Glutamatergic neuron (in vitro differentiated cells): ENCODE measurements at places on chromosomes 7 and 10. TPM values are rescaled to one million over a fixed set of nuclear protein-coding genes. Genes with fewer than 3 reads are reported as not detected.
A peak's percentile ranks its signal among the peaks of the same experiment; 100 is the strongest.

Gene OR6B1
- total RNA-seq, result not detected

GRCh38 chr10:92027141-92027540, 103.6 kb downstream of the BTAF1 start:
- DNase-seq, result no peak

DNA sequence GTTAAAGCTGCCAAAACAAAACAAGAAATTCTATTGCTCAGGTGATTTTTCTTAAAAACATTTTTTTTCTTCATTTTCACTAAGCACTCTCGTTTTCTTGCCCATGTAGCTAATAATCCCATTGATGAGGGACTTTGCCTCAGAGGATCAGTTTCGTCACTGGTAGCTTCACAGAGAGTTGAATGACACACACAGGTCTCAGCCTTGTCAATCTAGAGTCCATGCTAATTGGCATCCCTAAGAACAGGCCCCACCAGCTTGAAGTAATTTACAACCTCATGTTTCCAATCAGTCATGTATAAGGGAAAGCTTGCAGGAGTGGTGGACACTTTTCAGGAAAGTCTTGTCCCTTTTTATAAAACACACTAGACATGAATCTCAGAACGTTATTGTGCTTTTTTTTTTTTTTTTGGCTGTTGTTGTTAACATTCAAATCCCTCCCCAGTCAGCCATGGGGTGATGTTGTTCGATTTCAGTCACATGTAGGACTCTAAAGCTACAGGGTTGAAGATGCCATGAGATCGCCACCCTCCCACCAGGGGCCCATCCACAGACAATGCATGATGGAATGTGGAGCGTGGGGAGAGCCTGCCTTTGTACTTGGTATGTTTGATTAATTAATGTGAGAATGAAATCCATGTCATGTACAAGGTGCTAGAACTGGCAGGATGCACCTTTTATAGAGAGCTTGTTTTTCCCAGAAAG, 232.4 kb upstream of the FZD8 start:
- DNase-seq, result no peak

DNA sequence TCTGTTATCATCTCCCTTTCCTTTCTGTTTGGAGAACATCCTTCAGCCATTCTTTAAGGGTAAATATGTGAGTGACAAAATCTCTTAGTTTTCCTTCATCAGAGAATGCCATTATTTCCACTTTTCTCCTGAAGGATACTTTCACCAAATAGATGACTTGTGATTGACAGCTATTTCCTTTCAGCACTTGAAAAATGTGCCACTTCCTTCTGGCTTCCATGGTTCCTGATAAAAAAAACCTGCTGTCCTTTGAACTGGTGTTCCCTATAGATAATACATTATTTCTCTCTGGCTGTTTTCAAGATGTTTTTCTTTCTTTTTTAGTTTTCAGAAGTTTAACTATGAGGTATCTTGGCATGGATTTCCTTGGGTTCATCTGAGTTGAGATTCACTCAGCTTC, 79.7 kb downstream of the TBXAS1 start:
- no peak for DNase-seq

DNA sequence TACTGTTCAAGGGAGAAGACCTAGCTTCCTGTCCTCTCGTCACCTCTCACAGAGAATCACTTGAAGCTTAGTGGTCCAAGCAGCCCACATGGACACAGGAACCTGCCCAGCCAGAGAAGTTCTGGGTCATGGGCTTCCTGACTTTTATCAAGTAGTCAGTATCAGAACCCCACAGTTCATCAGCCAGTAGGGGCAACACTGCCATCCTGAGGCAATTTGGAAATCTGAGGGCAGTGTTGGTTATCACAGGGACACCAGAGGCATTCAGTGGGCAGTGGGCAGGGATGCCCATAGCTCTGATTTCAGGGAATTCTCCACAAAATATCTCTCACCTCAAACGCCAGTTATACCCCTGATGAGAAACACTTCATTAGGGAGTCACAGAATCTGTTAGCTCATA, 22.5 kb upstream of the MGAM2 start:
- DNase-seq, result no peak

GRCh38 chr10:15558136-15558535, 161.6 kb downstream of the ITGA8 start:
- no peak for DNase-seq

DNA sequence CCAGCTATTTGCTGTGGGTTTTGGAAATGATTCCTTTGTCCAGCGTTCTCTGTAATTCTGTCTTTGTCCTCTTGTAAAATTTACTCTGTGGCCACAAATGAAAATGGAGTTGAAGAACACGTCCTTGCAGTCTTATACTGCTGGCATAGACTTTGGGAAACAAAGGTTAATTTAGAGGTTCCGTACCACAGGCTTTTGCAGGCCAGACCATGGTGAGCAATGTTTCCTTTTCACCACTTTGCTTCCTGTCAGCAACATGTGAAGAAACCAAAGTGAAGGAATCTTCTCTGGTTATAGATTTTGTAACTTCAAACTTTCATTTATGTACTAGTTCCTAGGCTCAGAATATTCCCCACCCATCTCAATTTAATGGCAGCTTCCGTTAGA, 488.5 kb downstream of the MDFIC start:
- no peak for DNase-seq

DNA sequence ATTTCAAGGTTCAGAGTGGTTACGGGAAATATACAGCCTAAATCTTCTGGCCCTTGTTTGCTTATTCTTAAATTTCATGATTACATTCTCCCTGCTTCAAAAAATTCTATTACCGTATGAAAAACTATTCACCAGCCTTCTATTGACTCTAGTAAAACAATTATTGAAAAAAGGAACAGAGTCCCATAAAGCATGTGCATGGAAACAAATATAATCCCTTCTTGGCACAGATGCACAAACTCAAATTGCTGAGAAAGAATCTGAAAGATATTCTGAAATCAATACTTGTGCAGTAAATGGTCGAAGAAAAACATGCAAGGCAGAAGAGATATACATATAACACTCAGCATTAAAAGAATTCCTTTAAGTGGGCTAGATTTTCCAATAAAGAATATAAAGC, 83.6 kb downstream of the LRRN3 start:
- no peak for DNase-seq

DNA sequence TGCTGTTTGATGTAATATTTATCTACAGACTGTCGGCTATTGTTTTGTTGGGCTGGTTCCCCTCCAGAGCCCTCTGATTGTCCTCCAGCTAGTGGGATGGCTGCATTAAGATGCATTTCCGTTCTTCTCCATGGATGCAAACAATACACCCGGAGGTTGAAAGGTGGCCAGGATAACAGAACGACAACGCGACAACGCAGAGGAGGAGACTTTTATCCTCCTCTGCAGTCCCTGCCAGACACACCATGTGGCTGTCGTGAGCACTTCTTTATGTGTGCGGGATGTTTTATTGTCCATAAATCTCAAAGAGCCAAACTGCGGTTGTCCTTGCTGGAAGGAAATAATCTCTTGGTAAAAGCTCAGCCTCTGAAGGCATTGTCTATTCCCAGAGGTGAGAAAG, 39.1 kb upstream of the TCERG1L start:
- no peak for DNase-seq

Gene OPN4
- not detected for total RNA-seq

DNA sequence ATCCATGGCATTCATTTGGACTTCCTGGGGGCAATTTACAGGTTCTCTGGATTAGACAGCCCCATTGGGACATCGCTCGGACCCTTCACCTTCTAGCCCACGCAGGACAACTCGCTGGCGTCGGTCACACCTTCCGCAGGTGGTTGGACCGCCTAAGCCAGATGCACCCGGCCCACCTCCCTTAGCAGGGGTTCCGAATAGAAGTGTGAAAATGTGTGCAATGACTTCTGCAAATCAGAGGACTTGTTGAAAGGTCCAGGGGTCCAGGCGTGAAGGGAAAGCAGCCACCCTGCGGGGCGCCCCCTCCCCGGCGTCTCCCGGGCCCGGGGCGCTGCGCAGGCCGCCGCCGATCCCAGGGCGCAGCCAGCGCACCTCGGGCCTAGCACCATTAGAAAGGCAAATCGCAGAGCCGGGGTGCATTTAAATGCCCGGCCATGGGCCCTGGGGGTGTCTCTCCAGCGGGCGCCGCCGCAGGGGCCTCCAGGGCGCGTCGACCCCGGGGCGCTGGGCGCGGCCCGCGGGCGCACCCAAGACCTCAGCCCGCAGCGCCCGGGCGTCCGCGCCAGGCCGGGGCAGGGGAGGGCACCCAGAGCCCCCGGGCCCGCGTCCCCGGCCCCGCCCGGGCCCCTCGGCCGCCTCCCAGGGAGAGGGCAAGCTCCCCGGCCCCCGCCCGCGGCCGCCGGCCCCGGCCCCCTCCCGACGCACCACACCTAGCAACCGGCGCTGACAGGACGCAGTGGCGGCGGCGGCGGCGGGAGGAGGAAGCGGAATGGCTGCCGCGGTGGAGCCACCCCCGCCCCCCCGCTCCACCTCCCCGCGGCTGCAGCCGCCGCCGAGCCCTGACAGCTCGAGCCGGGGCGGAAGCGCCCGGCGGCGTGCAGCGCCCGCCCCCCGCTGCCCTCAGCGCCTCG, 1.2 kb downstream of the JAZF1 start:
- DNase-seq, result peak; percentile 71

Gene EPHB4
- 21.5 TPM for total RNA-seq

DNA sequence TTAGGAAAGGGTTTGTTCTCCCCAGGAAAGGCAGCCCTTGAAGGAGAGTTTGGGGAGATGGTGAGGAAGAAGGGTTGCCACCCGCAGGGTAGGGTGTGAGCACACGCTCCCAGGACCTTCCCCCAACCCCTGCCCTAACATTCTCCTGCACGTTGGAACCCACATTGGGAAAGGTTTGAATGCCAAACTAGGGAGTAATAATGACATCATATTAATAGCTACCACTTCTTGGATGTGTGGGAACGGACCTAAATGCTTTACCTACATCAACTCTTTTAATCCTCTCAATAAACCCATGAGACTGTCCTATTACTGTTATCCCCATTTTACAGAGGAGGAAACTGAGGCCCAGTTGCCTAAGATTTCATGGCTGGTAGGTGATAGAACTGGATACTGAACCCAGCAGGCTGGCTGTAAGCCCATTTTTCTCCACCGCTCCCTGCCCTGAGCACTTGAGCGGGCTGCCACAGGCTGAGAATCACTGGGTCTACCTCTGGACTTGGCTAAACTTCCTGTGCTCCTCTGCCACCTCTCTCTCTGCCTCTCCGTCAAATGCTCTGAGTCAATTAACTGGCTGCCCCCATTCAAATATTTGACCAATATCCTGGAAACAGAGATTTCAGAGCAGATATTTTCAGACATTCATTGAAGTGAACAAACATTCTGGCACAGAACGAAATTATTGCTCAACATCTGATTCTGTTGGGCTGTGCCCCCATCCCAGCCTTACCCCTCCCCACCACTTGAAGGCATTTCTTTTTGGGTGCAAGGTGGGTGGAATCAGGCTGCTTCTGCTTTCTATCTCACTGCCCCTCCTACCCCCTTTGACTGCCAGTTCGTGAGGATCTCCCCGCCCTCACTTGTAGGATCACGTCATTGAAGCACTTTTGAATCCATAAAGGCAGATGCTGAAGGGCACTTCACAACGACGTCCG, 129.7 kb downstream of the C10orf105 start:
- no peak for DNase-seq

Gene C10orf105
- total RNA-seq, result not detected

DNA sequence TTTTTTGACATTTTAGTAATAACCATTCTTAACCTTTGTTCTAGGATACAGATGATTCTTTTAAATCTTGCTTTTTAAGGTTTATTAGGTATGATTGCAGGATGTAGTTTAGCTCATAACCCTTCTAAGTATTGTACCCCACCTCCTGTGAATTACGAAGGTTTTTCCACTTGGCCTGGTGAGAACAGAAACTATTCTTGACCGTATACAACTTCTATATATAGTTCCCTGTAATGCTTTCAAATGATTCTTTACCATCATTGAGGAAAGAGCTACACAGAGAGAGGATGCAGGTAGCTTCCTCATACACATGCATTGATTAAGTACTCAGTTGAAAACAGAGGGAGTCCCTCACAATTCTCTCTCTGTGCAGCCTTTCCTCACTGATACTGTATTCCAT, 86.3 kb downstream of the PALS2 start:
- DNase-seq, result no peak

DNA sequence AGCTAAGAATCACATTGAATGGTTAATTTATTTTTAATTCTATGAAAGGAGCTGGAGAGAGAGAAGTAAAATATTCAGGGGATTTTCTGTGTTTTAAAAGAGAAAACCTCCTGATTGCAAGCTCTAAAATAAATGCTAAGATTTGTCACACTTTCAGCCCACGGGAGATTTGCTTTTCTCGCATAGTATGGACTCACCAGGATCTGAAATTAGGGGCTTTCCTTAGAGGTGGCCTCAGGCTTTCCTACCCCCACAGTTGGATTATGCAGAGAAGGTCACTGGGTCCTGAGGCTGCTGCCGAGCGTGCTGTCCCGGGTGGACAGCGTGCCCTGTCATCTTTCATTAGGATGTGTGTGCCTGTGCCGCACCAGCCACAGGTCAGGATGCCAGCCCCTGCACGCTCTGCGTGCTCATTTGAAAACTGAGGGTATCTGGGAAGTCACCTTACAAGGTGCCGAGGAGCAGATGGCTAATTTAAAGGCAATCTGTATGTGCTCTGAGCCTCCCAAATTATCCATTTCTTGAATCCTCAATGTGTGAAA, 258.8 kb downstream of the CELF2 start:
- DNase-seq, result no peak

Gene RGR
- total RNA-seq, result not detected

Gene SHH
- not detected for total RNA-seq

DNA sequence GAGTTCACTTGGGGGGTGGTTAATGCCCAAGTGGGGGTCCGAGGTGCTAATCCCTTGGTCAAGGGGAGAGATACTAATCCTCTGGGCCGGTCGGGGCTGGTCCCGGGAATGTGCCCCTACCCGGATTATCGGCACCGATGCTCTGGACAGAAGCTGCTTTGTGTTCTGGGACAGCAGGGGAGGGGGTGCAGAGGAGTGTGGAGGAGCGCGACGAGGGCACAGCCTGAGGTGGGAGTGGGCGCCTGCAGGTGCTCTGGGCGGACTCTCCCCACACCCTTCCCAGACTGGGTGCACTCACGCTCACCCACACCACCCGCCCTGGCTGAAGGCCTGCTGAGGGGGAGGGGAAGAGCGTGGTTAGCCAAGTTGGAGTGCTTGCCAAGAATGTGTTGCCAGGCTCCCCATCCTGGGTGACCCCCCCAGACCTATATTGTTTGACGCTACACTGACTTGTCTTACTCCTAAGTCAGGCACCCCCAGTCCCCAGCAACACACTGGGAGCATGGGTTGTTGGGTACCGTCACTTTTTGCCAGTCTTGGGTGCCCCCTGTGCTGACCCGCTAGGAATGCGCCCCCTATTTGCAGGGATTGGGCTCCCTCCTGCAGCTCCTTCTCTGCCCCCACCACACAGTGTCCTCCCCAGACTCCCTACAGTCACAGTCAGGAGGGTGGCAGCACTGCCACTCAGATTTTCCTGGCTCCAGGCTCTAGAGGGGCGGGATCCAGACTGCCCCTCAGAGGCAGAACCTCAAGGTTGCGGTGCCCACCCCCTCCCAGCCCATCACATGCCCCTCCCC, 1.2 kb downstream of the SLC4A2 start:
- no peak for DNase-seq

GRCh38 chr10:132906106-132906505, 36.3 kb downstream of the CFAP46 start:
- DNase-seq, result no peak

- peak; percentile 20 for DNase-seq
These were observed 274.1 kb upstream of the COBL start for GRCh38 chr7:51590746-51591145.

- DNase-seq, result no peak
These were observed 207.9 kb downstream of the CACNA2D1 start for GRCh38 chr7:82235713-82236112.

Gene NEUROD6
- total RNA-seq, result not detected
